ENCODE measurements at places on chromosomes 7 and 10. TPM values are rescaled to one million over a fixed set of nuclear protein-coding genes. Genes with fewer than 3 reads are reported as not detected.

DNA sequence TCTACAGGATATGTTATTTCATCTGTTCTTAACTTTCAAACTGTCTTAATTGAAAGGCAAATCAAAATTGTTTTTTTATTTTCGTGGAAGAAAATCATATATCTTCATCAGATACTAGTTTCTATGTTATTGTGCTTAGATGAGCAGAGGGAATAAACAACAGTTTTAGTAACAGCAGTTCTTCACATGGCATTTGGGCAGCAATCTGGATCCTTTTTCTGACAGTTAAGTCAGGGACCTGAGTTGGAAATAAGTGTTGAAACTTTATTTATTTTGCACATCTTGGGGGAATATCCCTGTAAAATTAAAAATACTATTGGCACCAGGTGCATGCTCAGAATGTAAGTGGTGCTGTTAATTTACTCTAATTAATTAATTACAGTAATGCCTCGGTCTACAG, 296.3 kb downstream of the GPAM start:
- no peak for DNase-seq

- DNase-seq, result no peak
These were observed 547.9 kb upstream of the FOXK1 start for GRCh38 chr7:4134204-4134603.

UCN3 gene
- polyA plus RNA-seq, result 2.9 TPM

DNA sequence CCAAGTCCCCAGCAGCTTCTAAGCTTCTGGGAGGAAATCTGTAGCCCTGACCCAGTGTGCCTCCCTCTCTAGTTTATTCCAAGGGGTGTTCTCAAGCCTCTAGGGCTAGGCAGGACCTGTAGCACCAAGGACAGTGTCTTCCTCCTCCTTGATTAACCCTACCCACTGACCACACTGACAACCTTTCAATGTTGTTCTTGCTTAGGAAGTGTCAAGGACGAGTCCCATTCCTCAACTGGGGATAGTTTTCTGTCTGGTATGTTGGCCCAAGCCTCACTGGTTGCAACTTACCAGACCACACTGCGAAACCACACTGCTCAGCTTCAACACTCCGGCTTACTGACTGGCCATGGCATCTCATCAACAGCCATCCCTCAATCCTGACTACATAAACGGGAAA, 100.0 kb downstream of the RNF216 start:
- no peak for DNase-seq

DNA sequence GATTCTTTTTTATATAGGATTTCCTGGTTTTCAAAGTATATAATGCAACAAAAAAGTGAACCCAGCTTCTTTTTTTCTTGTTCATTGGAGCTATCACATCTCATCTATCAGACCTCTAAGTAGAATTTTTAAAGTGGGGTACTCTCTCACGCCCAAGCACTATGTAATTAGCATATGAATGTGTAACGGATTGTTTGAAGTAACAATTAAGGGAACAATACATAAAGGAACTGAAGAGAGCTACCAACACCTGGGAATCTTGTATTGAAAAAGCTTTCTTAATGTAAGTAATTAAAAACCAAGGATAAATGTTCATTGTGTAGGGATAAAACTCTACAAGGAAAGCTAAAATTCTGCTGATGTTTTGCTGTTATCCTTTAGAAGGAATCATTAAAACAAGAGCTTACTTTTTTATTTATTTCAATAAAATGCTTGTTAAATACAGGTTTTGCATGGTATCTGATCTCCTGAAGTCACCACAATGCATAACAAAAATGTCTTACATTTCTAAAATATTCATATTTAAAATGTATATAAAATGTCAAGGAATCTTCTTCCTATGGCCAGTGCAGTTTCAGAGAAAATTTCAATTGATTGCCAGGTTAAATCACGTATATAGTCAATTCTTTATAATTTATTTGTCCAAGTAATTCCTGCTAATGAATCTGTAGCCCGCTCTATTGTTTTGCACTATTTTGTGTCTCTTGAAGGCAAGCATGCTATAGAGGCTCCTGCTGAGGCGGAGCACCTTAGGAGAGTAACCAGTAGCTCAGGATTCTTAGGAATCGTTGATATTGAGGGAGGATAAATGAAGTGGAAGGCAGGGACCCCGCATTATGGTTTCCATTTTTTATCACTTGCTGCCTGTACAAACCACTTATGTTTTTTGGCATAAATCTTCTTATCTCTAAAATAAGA, 51.6 kb downstream of the PTPRZ1 start:
- DNase-seq, result no peak

EIF5AL1 gene
- 0.55 TPM for polyA plus RNA-seq

- DNase-seq, result no peak
These were observed 8.1 kb downstream of the ABHD11 start for GRCh38 chr7:73730485-73730884.

GRCh38 chr10:11782793-11783557, 40.2 kb upstream of the PROSER2 start:
- DNase-seq, result peak; percentile 61

FIS1 gene
- polyA plus RNA-seq, result 176 TPM

GRCh38 chr7:124032369-124033094, at the start of gene TMEM229A:
TSS of gene TMEM229A (minus strand) at chr7:124033067. CDS start at chr7:124033003, 64 bp downstream.
- no peak for DNase-seq

AGBL3 gene
- polyA plus RNA-seq, result 6.7 TPM

DNA sequence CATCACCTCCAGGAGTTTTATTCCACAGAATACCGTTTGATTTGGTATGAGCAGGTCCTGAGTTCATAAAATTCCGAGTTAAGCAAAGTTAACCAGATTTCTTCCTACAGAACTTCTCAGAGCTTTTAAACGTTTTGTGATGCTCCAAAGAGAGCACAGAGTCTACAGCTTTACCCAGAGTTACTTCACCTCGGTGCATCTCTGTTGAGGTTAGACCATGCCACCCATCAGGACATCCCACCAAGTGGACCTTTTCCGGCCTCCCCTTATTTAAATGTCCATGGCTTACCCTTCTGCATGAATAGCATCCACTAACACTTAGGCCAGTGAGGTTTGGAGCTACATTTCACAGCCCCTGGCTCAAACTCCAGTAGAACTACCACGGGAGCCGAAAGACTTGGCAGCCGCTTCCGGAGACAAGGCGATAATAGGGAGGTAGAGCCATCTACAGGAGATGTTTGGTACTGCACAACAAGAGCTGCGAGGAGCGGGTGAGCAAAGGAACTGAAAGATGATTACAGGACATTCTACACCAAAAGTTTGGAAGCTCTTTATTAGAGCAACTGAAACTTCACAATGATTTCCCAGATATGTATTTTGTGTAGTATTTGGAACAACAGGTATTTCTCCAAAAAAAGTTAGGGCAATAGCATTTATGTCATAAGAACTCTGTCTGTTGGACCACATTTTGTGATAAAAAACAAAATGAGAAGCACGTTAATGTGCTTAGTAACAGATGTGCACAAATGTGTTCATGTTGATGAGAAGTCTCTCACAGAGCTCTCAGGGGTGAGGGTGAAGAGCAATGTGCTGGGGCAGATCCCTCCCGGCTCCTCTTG, 174.7 kb downstream of the HERPUD2 start:
- peak; percentile 53 for DNase-seq

DNA sequence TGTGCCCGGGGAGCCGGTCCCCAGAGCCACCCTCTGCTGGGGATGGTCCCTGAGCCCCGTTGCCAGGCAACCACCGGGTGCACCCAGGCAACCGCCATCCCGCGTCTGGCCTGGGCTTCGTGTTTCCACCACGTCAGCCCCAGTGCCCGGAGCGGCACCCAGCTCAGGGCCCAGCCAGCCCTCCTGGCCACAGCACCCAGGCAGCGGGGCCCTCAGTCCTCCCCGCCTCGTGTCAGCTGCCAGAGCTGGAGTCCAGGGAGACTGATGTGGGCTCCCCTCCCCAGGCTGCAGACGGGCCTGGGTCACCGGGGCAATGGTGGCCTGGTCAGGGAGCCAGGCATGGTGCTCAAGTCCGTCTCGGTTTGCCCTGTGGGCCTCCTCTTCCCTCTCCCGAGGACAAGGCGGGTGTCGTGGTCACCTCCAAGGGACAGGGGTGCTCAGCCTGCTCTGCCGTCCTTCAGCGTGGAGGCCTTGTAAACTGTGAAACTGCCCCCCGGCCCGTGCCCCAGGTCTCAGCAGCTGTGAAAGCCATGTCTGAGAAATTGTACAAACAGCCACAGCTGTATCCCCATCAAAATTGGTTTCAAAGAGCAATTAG, 72.5 kb downstream of the MICALL2 start:
- DNase-seq, result no peak

DNA sequence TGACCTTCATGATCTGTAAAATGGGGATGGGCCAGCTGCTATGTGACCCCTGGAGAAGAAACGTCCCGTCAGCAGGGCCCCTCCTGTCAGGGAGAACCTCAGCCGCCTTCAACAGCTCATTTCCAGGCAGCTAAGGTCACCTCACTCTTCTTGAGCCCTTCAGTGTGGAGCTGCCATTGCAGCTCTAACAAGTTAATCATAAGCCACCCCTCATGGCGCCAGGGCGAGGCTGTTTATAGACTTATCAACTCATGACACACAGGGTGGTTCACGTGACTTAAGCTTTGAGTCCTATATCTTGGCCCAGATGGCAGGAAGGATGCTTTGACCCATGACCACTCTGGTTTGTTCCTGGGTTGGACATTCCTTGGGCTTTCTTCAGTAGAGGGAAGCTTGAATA, 315.1 kb downstream of the TNS3 start:
- DNase-seq, result no peak

CNPY1 gene
- polyA plus RNA-seq, result not detected

DNA sequence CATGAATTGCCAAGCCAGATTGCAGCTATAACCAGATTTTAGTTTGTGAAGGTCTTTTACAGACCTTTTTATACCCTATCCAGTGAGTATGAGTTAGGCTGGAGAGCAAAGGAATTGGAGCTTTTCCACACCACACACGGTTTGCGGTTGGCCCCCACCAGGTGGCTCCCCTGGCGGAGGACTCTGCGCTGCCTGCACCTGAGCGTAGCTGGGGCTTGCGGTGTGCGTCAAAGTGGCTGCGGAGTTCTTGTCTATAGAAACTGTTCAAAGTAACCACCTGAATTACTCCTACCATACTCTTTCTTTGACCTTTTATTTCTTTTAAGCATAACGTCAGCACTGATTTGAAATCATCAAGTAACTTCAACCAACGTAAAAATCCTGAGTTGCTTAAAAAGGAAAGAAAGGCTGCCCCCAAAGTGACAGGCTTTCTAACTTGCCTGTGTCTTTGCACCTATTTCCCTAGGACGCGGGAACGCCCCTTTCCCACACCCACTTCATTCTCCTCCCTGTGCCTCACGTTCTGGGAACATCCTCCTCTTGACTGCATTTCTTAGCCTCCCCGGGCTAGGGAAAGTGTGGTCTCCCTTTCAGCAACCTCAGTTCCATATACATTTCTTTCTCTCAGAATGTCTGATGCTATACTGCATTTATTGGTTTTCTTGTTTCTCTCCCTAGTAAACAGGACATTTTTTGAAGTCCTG, 47.6 kb upstream of the TMEM72 start:
- no peak for DNase-seq

- DNase-seq, result no peak
These were observed 1008.5 kb downstream of the ANKRD7 start for GRCh38 chr7:119233015-119233414.

DNA sequence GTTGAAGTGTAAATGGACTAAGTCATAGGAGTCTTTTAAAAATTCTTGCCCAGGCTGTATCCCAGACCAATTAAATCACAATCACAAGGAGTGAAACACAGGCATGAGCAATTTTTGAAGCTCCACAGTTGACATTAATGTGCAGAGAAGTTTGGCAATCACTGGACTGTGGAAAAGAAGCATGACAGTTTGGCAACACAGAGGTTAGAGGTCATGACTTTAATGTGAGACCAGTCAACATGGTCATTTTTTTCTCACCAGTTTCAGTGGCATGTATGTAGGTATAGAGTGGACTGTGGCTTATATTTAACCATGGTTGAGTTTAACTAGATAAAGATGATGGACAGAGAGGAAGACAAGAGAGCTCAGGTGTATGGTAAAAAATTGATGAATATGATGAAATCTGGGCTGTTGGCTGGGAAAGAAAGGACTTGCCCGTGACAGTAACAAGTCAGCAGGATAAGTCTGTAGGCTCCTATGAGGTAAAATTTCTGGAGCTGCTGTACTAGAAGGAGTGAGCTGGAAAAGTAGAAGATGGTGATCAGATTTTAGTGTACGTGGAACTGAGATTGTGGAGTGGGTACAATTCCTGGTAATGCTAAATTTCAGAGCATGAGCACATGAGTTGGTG, 432.2 kb upstream of the GHITM start:
- DNase-seq, result no peak

TEX36 gene
- polyA plus RNA-seq, result not detected

DNA sequence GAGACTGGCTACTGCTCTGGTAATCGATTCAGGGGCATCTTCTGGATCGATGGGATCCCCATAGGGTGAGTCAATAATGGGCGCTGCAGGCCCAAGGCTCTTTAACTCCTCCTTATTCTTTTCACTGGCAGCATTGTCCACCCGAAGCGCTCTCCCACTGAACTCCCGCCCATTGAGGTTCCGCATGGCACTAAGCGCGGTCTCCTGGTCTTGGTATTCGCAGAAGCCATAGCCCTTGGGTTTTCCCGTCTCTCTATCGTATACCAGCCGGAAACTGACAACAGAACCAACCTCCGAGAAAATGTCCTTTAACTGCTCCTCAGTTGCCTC, 285 bp downstream of the CSTF2T start:
- no peak for DNase-seq

ABCB1 gene
- polyA plus RNA-seq, result 24.4 TPM

DNA sequence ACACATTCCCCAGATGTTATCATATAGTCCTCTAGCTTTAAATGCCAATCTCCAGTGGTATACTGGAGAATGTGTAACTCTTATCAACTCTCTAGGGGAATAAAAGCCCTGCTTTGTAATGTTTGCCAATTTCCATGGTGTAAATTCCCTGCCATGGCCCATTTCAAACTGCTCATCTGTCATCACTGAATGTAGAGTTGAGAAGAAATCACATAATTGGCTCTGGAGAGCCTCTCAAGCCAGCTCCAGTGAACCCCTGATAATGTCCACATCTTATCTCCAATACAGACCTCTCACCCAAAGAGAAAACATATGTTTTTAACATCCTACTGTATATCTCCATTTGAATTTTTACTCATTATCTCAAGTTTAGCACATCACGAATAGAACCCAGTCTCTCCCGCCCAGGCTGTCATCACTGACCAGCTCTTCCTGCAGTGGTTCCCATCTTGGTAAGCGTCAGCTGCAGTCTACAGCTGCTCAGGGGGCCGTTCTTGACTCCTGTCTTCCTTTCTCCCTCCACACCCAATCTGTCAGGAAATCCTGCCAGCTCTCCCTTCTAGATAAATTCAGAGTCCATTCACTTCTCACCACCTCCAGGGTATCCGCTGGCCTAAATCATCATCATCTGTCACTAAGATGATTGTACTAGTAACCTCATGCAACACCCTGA, 332.4 kb downstream of the FRMD4A start:
- DNase-seq, result no peak

GRCh38 chr7:112104120-112104519, 102.1 kb downstream of the DOCK4 start:
- no peak for DNase-seq

- no peak for DNase-seq
These were observed 287.8 kb upstream of the CDC14C start for GRCh38 chr7:48636391-48637015.

DNA sequence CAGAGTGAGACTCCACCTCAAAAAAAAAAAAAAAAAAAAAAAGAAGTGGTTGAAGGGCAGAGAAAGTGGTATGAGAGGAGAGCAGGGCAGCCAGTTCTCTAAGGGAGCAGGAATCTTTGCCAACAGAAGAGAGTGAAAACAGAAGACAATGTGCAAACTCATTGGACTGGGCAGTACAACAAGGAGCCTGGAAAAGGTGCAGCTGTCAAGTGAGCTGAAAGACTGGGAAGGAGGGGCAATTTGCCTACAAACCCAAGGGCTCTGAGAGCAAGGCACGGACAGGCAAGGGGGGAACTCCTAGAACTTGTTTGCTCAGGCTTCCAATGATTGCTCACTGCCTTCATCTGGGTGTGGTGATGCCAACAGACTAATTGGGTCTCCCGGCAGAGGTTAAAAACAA, 9.5 kb downstream of the ACTR1A start:
- no peak for DNase-seq

C10orf62 gene
- 0.35 TPM for polyA plus RNA-seq
